B cell (primary cell): ENCODE measurements at places on chromosomes 3 and 15. TPM values are rescaled to one million over a fixed set of nuclear protein-coding genes. Genes with fewer than 3 reads are reported as not detected.

Gene RARB
- total RNA-seq, result not detected in 2 replicates

Gene GAP43
- total RNA-seq, result not detected in 2 replicates

DNA sequence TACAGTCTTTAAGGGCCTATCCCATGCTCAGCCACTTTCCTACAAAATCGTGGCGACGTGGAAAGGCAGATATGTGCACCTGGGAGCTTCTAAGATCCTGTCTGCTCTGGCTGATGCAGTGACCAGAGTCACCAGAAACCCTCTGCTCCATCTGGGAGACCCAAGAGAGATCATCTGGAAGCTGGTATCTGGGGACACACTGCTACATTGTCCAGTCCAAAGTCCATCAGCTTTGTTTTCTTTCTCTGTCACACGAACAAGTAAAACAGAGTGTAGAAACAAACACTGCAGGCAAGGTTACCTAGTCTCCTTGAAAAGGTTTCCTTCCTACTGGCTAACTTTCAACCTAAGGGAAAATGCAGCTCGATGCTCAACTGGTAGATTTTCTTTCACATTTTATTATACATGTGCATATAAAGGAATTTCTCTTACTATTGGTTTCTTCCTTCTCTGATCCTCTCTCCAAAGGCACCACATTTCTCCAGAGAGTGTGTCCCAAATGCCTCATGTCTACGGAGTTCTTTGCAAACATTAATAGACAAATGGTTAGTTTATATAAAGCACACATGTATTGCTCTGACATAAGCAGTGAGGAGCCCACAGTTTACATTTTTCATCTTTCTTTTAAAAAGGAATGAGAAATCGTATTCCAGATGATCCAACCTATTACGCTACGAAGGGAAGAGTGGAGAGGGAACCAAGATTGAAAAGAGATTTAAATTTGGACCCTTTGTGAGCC lies 8.3 kb upstream of the GREM1 start:
- no peaks in the 10 kb centered on the region for H3K36me3 ChIP-seq
- no peak overlapping the region for H3K27ac ChIP-seq
- H3K27me3 ChIP-seq, result peaks cover 15% of the 10 kb centered on the region
- H3K4me3 ChIP-seq, result no peak overlapping the region

GRCh38 chr3:48267782-48268181 lies 26.9 kb downstream of the ZNF589 start:
- no peaks in the 10 kb centered on the region for H3K4me1 ChIP-seq
- no peak for DNase-seq
- no peak overlapping the region for H3K4me3 ChIP-seq
- no peak overlapping the region for H3K27ac ChIP-seq

GRCh38 chr3:106249159-106249558 lies 380.3 kb upstream of the CBLB start:
- no peak for DNase-seq
- H3K36me3 ChIP-seq, result no peaks in the 10 kb centered on the region
- peaks cover 5% of the 10 kb centered on the region for H3K4me1 ChIP-seq
- H3K27ac ChIP-seq, result no peak overlapping the region
